CD4-positive, alpha-beta memory T cell (primary cell): ENCODE measurements at places on chromosomes 2 and 18. TPM values are rescaled to one million over a fixed set of nuclear protein-coding genes. Genes with fewer than 3 reads are reported as not detected.

DNA sequence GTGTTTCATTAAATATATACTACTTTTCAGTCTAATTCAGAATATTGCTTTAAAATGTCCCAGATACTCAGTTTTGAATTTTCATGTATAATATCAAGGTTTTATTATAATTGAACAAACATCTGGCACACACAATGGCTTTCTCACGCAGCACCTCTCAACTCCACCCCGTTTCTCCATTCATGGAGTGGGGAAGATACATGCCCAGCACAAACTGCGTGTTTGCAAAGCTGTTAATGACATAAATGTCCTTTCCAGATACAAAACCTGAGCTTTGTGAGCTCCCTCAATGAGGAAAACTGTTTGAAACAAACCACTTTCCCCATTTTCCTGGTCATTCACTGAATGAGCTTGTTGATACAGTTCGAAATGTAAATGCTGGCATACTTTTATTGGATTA lies 150.3 kb upstream of the RASGRP3 start:
- peaks cover 17% of the 10 kb centered on the region for H3K4me1 ChIP-seq
- no peak overlapping the region for H3K27ac ChIP-seq
- DNase-seq: no peak

GRCh38 chr2:238381341-238382115 lies 45.2 kb upstream of the ASB1 start:
- H3K4me1 ChIP-seq: peaks cover 26% of the 10 kb centered on the region
- H3K4me3 ChIP-seq: no peak overlapping the region
- no peak overlapping the region for H3K27ac ChIP-seq
- no peaks in the 10 kb centered on the region for H3K27me3 ChIP-seq

- no peak overlapping the region for H3K4me3 ChIP-seq
- H3K4me1 ChIP-seq: no peaks in the 10 kb centered on the region
- peaks cover 18% of the 10 kb centered on the region for H3K36me3 ChIP-seq
- no peak for DNase-seq
Measured at GRCh38 chr2:232857158-232857563, 12.9 kb upstream of the SNORC start.

- H3K27ac ChIP-seq: no peak overlapping the region
- no peak for DNase-seq
- no peaks in the 10 kb centered on the region for H3K36me3 ChIP-seq
- H3K4me3 ChIP-seq: no peak overlapping the region
- H3K4me1 ChIP-seq: peaks cover 46% of the 10 kb centered on the region
Measured at GRCh38 chr18:46042571-46043123, 29.4 kb downstream of the PSTPIP2 start.

GRCh38 chr2:230362030-230362691 lies 35.2 kb downstream of the SP140L start:
- H3K36me3 ChIP-seq: peaks cover 28% of the 10 kb centered on the region
- H3K27me3 ChIP-seq: no peaks in the 10 kb centered on the region
- H3K4me1 ChIP-seq: peaks cover 21% of the 10 kb centered on the region
- no peak for DNase-seq
- no peak overlapping the region for H3K4me3 ChIP-seq

DNA sequence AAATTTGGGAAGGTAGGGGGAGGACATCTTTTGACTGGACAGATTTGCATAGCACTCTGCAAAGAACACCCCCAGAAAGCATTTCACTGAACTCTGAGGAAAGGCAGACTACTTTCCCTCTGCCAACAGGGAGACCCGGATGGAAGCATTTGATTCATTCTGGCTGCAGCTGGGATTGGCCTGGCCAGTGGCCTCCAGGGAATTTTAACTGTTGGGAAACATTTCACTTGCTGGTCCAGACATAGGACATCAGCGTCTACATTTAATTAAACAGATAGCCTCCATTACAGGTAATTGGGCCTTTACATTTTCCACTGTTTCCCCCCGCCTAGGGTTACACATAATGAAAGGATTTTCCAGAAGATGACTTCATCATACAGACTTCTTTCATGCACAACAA lies 92.8 kb downstream of the MARCHF4 start:
- no peak for DNase-seq
- H3K27ac ChIP-seq: no peak overlapping the region

The LCT gene
- 0.06 TPM for total RNA-seq

The NEU2 gene
- total RNA-seq: not detected

DNA sequence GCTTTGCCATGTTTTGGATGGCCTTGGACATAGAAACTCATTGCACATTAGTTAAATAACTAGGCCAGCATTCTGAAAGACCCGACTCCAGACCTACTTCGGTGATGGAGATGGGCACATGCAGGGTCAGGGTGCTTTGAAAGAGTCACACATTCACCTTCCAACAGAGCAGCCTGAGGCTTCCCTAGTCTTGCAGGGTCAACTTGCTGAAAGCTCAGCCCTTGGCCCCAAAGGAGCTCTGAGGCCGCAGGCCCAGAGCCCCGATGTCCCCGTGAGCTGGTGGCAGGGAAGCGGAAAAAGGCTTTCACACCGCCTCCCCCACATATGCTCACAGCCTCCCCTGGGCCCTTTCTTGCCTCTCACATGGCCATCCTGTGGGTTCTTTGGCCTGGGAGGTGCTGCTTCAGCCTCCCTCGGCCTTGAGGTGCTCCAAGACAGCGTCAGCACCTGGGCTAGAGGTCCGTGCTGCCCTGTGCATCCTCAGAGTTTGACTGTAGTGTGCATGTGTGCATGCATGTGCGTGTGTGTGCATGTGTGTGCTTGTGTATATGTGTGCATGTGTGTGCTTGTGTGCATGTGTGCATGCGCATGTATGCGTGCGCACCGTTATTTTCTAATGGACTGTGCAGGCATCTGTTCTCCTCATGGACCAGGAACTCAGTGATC lies 21.6 kb downstream of the LDLRAD4 start:
- H3K27me3 ChIP-seq: no peaks in the 10 kb centered on the region
- H3K27ac ChIP-seq: no peak overlapping the region
- no peaks in the 10 kb centered on the region for H3K36me3 ChIP-seq

GRCh38 chr18:7482342-7482741 lies 84.8 kb upstream of the PTPRM start:
- no peaks in the 10 kb centered on the region for H3K36me3 ChIP-seq
- no peak overlapping the region for H3K4me3 ChIP-seq

- H3K27ac ChIP-seq: no peak overlapping the region
- H3K36me3 ChIP-seq: no peaks in the 10 kb centered on the region
- no peak for DNase-seq
- H3K4me3 ChIP-seq: no peak overlapping the region
- H3K4me1 ChIP-seq: no peaks in the 10 kb centered on the region
- H3K27me3 ChIP-seq: no peaks in the 10 kb centered on the region
Measured at GRCh38 chr2:175734686-175735085, 267.4 kb downstream of the LNPK start.

- H3K4me3 ChIP-seq: no peak overlapping the region
- DNase-seq: no peak
- H3K27me3 ChIP-seq: no peaks in the 10 kb centered on the region
- H3K27ac ChIP-seq: no peak overlapping the region
- H3K36me3 ChIP-seq: no peaks in the 10 kb centered on the region
Measured at GRCh38 chr2:158497486-158497885, 40.7 kb downstream of the PKP4 start.

The OTX1 gene
- not detected for total RNA-seq
